ENCODE measurements at places on chromosomes 11 and 22.

- no peak for DNase-seq
These were observed 42.4 kb downstream of the BARX2 start for GRCh38 chr11:129418039-129418438.

- DNase-seq, result no peak
These were observed 6.2 kb downstream of the SEPTIN3 start for GRCh38 chr22:41975299-41976069.

GRCh38 chr22:49536571-49537131 is 291.0 kb downstream of the BRD1 start:
- DNase-seq, result no peak

GRCh38 chr11:100575860-100576717 is 111.0 kb upstream of the ARHGAP42 start:
- DNase-seq, result no peak

DNA sequence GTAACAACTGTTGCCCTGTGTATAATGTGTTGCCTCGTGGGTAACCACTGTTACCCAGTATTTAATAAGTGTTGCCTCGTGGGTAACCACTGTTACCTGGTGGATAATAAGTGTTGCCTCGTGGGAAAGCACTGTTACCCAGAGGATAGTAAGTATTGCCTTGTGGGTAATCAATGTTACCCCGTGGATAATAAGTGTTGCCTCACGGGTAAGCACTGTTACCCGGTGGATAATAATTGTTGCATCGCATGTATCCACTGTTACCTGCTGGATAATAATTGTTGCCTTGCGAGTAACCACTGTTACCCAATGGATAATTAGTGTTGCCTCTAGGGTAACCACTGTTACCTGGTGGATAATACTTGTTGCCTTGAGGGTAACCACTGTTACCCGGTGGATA is 17.1 kb upstream of the NXPE4 start:
- DNase-seq, result no peak

DNA sequence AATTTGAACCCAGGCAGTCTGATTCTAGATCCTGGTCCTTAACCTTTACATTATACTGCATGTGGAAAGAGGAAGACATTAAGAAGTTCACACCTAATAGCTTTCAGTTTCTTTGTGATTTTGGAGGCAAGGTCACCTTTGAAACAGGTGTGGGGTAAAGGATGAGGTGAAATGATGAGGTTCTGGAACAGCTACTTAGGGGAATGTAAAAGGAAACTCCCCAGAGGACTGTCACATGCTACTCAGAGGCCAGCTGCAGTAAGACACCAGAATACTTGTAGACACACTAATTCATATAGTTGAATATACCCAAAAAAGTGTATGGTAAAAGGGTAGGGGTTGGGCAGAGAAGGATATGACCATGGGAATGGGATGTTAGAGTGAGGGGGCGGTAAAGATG is 5.4 kb downstream of the APIP start:
- DNase-seq, result no peak

GRCh38 chr11:14026961-14027360 is 64.4 kb downstream of the SPON1 start:
- DNase-seq, result no peak

GRCh38 chr11:71432761-71433647 is 15.2 kb downstream of the DHCR7 start:
- DNase-seq, result no peak

DNA sequence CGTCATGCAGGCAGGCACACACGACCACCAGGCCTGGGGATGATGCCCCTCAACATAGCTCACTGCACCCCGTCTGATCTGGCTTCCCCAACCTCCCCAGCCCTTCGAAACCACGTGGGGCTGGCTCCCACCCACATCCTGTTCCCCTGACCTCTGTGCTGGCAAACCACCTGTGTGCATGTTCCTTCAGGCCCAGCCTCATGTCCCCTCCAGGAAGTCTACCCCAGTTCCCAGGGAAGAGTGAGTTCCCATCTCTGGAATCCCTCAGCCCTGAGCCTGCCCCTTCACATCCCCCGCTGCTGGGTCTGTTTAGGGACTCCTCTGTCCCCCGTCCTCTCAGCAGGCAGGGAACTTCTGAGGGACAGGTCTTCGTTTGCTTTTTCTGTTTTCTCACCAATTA is 7.1 kb downstream of the SLC7A4 start:
- DNase-seq, result no peak

- DNase-seq, result no peak
These were observed 1.6 kb downstream of the APOL2 start for GRCh38 chr22:36237462-36238372.

GRCh38 chr11:64759722-64760719 is at the start of gene PYGM:
Gene PYGM, minus strand, starts transcription at chr11:64759974. Its CDS starts 76 bp downstream, at chr11:64759898.
- DNase-seq, result no peak

GRCh38 chr11:66882561-66883015 is 25.7 kb downstream of the LRFN4 start:
- no peak for DNase-seq

Data from stimulated activated CD4-positive, alpha-beta T cell treated with anti-CD3 and anti-CD28 coated beads, Interleukin-12 subunit alpha, Interleukin-12 subunit beta, amount 100 ng/mL, for 48 hours (primary cell).